Pancreas (tissue), 10 donors: ENCODE measurements at places on chromosomes 13 and 19. TPM values are rescaled to one million over a fixed set of nuclear protein-coding genes. Genes with fewer than 3 reads are reported as not detected.

Gene RASGRP4
- 1.3 TPM for total RNA-seq

Gene CD37
- 0.35 TPM for total RNA-seq

Gene ZNF790
- 2.3 TPM for total RNA-seq

Gene ELF1
- 43.5 TPM for total RNA-seq

Gene NMRK2
- 0.55 TPM for total RNA-seq

Gene SERPINE3
- total RNA-seq: not detected

Gene CEACAM3
- not detected for total RNA-seq

Gene BICRA
- total RNA-seq: 10.0 TPM

Gene FXYD1
- total RNA-seq: 6.1 TPM

Gene ERICH4
- not detected for total RNA-seq

Gene EXOSC5
- total RNA-seq: 10.7 TPM

Gene KLK2
- not detected for total RNA-seq

Gene TPTE2
- total RNA-seq: not detected

Gene PRRG2
- total RNA-seq: 8.1 TPM
